ENCODE measurements at places on chromosomes 11 and 22. TPM values are rescaled to one million over a fixed set of nuclear protein-coding genes. Genes with fewer than 3 reads are reported as not detected.

The MTNR1B gene
- not detected for total RNA-seq

The MPEG1 gene
- total RNA-seq = 18.0 TPM

The RASSF10 gene
- total RNA-seq = 0.50 TPM

The YPEL1 gene
- 5.4 TPM for total RNA-seq

The SEC14L3 gene
- not detected for total RNA-seq

The OOSP4A gene
- not detected for total RNA-seq

The C11orf97 gene
- total RNA-seq = not detected

The SLC17A6 gene
- total RNA-seq = not detected

The OR5D14 gene
- total RNA-seq = not detected
